Mammary epithelial cell (primary cell): ENCODE measurements at places on chromosomes 1 and 21. TPM values are rescaled to one million over a fixed set of nuclear protein-coding genes. Genes with fewer than 3 reads are reported as not detected.

Gene CADM3
- 0.03 TPM for polyA plus RNA-seq

Gene GPR157
- 2.3 TPM for polyA plus RNA-seq

Gene SLC1A7
- polyA plus RNA-seq: not detected

Gene AADACL4
- polyA plus RNA-seq: not detected

Gene MT1HL1
- polyA plus RNA-seq: not detected

Gene MTARC1
- 1.8 TPM for polyA plus RNA-seq

Gene LY9
- polyA plus RNA-seq: not detected

Gene WDR64
- polyA plus RNA-seq: not detected

Gene RNF207
- polyA plus RNA-seq: 5.9 TPM

Gene SPRR4
- 0.11 TPM for polyA plus RNA-seq

Gene PCAT6
- 2.4 TPM for polyA plus RNA-seq

Gene TMEM82
- polyA plus RNA-seq: not detected

Gene TDRD5
- not detected for polyA plus RNA-seq

Gene LORICRIN
- polyA plus RNA-seq: not detected

Gene TFF3
- not detected for polyA plus RNA-seq

Gene FMO5
- polyA plus RNA-seq: 0.58 TPM

Gene TNNT2
- 0.19 TPM for polyA plus RNA-seq

Gene NASP
- 84.7 TPM for polyA plus RNA-seq

Gene PDPN
- 10.8 TPM for polyA plus RNA-seq

Gene FCRL1
- polyA plus RNA-seq: not detected

Gene CHD5
- polyA plus RNA-seq: 0.09 TPM

Gene HRNR
- polyA plus RNA-seq: not detected

Gene UTS2
- polyA plus RNA-seq: not detected

Gene NPPA
- polyA plus RNA-seq: not detected

Gene LCE1A
- not detected for polyA plus RNA-seq

Gene RGSL1
- not detected for polyA plus RNA-seq

Gene TTC4
- polyA plus RNA-seq: 28.1 TPM

Gene FCRL3
- polyA plus RNA-seq: not detected

Gene CCT3
- 461 TPM for polyA plus RNA-seq

Gene ARHGAP29
- 44.6 TPM for polyA plus RNA-seq

Gene SERINC2
- polyA plus RNA-seq: 737 TPM

Gene KIAA1614
- 0.03 TPM for polyA plus RNA-seq

Gene USP1
- polyA plus RNA-seq: 10.4 TPM

Gene CENPF
- 12.0 TPM for polyA plus RNA-seq

Gene KRTAP19-1
- not detected for polyA plus RNA-seq

Gene NCF2
- 3.4 TPM for polyA plus RNA-seq

Gene SIM2
- not detected for polyA plus RNA-seq

Gene COL8A2
- polyA plus RNA-seq: 0.28 TPM

Gene YY1AP1
- polyA plus RNA-seq: 61.3 TPM

Gene HMGN1
- polyA plus RNA-seq: 124 TPM

Gene EDN2
- polyA plus RNA-seq: 1.4 TPM

Gene PTGS2
- 13.5 TPM for polyA plus RNA-seq

Gene LCE2C
- not detected for polyA plus RNA-seq

Gene OR6Y1
- not detected for polyA plus RNA-seq

Gene RUNX3
- polyA plus RNA-seq: 0.59 TPM

Gene SEMA6C
- 0.44 TPM for polyA plus RNA-seq

Gene PLD5
- 7.4 TPM for polyA plus RNA-seq

Gene LCE2B
- not detected for polyA plus RNA-seq

Gene APCS
- polyA plus RNA-seq: not detected

Gene C1orf116
- 47.0 TPM for polyA plus RNA-seq

Gene SHCBP1L
- not detected for polyA plus RNA-seq

Gene OR2L8
- polyA plus RNA-seq: not detected

Gene KRTAP11-1
- not detected for polyA plus RNA-seq

Gene CRYAA
- polyA plus RNA-seq: not detected
